ENCODE measurements at places on chromosomes 7 and 10.

GRCh38 chr7:45268013-45268412 is 110.4 kb downstream of the RAMP3 start:
- no peak for DNase-seq

DNA sequence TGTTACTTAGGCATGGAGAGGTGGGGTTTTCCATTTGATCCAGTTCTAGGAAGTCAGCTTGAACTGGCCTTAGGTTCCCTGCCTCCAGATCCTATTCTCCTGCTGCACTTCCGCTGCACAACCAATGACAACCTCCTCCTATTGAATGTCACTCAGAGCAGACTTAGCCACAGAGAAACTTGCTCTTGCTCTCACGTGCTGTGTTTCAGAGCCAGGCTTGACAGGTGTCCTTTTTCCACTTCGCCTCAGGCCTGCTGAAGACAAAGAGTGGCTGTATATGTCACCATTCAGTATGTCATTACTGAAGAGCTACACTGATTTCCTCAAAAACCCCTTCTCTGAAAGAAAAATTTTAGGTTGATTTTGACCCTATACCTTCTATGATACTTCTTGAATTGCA is 115.4 kb upstream of the ETV1 start:
- DNase-seq: no peak

DNA sequence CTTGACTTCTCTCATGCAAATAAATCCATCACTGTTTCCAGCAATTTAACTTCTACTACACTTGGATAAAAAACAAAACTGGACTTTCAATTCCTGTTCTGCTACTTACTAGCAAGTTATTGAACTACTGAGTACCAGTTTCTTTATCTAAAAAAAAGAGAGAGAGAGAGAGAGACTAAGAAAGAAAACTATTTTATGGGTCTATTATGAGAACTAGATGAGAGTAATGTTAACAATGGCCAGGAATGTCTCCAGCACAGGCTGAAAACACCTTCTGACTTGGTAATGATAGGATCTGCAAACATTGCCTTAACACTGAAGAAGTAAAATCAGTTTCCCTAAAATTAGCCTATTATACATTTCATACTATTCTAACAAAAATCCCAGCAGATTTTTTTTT is 5.2 kb downstream of the TSPAN12 start:
- no peak for DNase-seq

GRCh38 chr7:83921941-83922607 is 272.5 kb downstream of the SEMA3A start:
- DNase-seq: no peak

- DNase-seq: no peak
These were observed 499.7 kb downstream of the CALN1 start for GRCh38 chr7:71912476-71912875.

GRCh38 chr7:66150471-66150870 is 35.8 kb downstream of the CRCP start:
- no peak for DNase-seq

DNA sequence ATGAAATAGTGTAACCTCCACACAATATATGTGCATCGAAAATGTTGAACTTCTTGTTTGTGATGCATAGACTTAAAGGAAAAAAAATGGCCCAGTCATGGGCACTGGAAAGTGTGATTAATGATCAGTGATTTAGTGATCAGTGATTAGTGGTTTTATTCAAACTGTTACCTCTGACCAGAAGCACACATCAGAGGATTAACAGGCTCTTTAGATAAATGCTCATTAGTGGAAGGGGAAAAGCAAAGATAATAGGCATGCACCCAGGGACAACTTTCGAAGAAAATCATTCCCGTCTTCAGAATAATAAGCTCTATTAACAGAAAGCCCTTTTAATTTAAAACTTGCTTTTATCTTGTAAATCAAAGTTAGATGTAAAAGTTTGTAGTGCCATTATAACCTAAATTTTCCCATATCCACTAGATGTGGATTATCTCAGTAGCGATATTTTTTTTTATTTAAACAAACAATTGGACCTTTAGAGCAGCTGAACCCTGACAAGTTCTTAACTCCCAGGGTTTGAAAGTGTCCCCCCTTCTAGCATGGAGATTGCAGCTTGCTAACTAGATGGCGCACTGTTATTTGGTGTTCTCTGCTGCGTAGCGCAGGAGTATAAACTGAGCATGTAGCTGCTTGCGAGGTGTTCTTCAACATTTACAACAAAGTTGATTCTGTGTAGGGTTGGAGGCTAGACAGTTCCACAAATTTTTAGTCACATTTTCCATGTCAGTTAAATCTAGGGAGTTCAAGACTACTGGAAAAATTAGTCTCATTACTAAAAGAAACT is at the start of gene CREB5:
TSS of gene CREB5 (plus strand) at position 643 of the 787 bp plus-strand sequence. CDS start 397 bp downstream, outside the sequence.
- no peak for DNase-seq

DNA sequence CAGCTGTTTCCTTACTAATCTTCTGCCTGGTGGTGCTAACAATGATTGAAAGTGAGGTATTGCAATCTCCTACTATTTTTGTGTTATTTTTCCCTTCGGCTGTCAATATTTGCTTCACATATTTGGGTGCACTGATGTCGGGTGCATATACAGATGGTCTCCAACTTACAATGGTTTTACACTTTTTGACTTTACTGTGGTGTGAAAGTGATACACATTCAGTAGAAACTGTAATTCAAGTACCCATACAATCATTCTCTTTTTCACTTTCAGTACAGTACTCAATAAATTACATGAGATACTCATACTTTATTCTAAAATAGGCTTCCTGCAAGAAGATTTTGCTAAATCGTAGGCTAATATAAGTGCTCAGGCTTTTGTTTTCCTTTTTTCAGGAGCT is 73.2 kb downstream of the RNF216 start:
- no peak for DNase-seq

DNA sequence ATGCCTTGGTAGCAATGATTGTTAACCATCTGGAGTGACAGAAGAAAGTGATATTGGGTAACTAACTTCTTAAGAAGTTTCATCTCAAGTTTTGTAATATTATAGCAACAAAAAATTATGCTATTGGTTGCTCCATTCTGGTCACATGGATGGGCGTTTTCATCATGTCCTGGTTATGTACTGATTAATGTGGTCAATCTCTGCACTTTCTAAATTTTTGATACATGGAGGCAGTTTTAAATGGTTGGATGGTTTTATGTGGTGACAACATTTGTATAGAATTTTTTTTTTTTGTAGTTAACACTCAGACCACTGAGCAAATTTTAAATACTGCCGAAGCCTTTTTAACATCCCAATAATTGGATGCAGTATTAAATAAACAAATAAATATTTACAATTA is 55.2 kb upstream of the CCAR1 start:
- no peak for DNase-seq

- no peak for DNase-seq
These were observed 32.0 kb downstream of the AMZ1 start for GRCh38 chr7:2720024-2720423.
